Fibroblast of skin of left biceps (primary cell): ENCODE measurements at places on chromosomes 7 and 10.

DNA sequence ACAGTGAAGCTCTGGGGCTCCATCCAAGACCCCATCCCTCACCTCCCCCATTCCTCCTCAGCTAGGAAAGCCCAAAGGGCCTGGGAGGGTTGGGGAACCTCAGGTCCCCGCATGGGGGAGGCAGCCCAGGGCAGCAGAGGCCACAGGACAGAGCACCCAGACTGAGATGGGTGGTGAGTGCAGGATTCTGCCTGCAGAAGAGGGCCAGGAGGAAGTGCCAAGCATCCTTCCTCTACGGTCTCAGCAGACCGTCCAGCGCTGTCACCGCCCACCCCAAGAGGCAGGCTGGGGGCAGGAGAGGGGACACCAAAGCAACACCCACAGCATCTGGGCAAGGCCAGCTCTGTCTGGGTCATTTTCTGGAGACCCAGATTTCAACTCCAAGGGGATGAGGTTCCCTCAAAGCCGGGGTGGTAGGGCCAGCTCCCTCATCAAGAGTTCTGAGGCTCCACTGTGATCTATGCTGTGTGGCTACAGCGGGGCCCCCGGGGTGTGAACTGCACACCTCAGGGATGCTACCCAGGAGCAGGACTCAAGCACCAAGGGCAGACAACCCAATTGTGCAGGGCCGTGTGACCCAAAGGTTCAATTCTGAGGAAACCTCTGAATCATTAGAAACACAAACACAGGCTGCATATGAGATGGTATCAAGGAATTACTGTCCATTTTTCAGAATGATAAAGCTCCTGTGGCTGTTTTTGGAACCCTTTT is 46.8 kb downstream of the CAMK2B start:
- no peak for DNase-seq

GRCh38 chr10:99457813-99458212 is 27.4 kb upstream of the GOT1 start:
- peak; percentile 20 for DNase-seq

DNA sequence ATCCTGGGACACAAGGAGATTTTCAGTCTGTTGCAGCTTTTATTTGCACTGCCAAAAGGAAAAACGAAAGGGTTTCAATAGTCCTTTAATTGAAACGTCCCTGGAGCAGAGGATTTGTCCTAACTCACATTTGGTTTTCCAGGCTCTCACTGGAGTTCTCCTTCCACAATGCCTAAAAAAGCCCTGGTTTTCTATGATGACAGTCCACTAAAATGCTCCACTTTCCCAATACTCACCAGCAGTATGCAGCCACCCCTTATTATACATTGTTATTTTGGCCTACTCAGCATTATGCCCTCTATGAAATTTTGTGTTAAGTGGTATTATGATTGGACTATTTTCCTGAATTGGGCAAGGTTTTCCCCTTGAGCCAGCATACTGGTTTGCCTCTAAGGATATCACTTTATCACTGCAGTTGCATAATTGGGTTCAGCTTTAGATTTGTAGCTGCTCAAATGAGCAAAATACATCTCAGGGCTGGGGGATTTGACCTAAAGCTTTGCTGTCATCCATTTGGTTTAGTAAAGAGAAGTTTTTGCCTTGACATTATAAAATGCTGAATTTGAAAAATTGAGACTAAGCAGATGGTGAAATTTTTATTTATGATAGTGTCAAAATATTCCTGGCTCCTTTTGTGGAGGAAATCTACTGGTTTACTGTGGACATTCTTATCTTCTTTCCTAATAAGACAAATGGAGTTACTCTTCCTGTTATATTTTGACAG is 239.2 kb downstream of the RNLS start:
- DNase-seq = no peak

DNA sequence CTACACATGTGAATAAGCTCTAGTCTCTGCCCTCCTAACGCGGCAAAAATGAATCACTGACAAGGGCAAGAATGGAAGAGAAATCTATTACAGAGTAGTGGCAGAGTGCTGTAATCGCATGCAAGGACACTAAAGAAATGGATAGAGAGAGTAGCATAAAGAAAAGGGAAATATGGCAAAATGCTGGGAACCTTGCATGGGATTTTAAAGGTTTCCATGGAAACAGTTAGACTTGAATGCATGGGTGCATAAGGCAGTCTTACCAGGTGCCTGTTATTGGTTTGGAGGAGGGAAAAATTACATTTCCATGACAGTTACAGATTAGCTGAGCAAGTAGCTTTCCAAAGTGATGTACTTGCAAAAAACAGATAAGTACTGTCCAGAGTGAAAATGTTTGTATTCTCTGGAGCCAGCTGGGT is 233.4 kb downstream of the PTN start:
- no peak for DNase-seq

DNA sequence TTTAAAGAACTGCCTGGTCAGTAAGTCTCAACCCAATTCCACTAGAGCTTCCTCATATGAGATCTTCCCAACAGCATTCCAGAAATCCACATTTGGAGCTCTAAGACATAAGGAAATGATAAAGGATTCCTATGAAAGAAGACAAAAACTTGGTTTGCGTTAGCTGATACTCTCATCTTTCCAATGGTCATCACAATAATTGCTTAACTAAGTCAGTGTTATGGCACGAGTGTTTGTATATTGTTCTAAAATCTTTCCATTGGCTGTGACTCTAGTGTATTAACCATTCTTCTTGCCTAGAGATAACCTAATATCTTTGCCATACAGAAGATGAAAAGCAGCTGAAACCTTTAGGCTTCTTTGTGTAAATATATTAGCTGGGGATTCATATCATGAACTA is 289.0 kb downstream of the SNX13 start:
- DNase-seq = peak; percentile 52

GRCh38 chr10:31745612-31746376 is 182.8 kb downstream of the ARHGAP12 start:
- DNase-seq = peak; percentile 90

- no peak for DNase-seq
Observed at GRCh38 chr7:50761713-50762112, 21.0 kb downstream of the GRB10 start.

GRCh38 chr10:70757856-70758255 is 27.3 kb downstream of the TBATA start:
- no peak for DNase-seq

GRCh38 chr10:2047679-2048078 is 310.4 kb upstream of the ADARB2 start:
- DNase-seq = no peak

GRCh38 chr7:136919820-136920219 is 51.4 kb downstream of the CHRM2 start:
- no peak for DNase-seq

DNA sequence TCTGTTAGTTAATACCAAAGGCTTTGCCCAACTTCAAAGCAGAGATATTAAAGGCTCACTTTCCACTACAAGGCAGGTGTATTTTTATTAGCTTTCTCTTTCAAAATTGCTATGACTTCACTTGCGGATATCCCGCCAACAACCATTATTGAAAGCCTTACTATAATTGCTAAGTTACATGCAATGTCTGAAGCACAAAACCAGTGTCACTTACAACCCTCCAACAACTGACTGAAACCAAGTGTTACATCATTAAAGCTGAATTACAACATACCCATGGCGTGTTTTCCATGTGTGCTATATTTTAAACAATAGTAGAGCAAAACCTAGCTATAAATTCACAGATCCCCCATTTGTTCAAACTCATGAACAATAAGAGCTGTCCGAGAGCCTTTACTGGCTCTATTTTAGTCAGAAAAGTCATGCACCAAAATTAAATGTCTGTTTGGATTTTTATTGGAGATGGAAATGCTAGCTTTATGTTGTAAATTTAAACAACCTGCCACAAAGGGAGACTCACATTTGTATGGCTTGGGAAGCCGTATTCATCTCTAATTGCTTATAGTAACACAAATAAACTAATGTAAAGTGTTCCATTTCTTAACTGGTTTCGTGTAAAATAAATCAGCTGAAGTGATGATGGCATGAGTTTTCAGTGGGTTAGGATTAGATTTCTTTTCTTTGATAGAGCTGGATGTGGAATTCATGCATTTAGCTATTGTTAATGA is 227.1 kb downstream of the AGMO start:
- no peak for DNase-seq

- DNase-seq = no peak
Observed at GRCh38 chr10:47323636-47324296, 1.5 kb downstream of the GDF2 start.

- no peak for DNase-seq
Observed at GRCh38 chr10:79356104-79356503, 8.8 kb downstream of the PPIF start.

DNA sequence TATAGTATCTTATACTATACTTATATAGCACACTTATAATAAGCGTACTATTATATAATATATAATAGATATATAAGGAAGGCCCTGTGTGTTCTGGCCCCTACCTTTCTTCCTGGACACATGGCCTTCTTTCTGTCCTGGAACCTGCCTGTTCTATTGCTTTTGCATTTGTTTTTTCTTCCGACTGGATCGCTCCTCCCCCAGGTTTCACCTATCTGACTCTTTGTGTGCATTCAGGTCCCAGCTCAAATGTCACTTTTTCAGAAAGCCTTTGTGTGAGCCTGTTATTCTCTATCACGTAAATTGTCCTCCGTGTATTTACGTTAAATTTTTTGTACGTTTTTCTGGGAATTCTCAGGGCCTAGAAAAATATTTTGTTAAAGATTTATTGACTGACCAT is 2.9 kb upstream of the TRIM8 start:
- DNase-seq = no peak

DNA sequence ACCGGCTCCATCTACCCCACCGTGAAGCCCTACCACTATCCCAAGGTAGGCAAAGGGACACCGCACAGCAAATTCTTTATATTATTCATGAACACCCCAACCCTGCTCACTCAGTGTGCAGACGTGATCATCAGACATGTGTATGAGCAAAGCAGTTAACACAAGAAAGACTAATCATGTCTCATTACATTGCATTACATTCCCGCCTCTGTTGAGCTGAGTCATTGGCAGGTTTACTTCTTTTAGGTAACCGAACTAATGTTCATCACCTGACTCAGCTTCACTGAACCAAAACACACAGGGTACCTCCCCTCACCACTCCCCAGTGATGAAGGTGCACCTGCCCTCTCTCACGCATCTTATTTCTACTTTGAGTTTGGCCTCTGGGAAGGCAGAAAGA is 233.4 kb downstream of the PAXIP1 start:
- DNase-seq = no peak

DNA sequence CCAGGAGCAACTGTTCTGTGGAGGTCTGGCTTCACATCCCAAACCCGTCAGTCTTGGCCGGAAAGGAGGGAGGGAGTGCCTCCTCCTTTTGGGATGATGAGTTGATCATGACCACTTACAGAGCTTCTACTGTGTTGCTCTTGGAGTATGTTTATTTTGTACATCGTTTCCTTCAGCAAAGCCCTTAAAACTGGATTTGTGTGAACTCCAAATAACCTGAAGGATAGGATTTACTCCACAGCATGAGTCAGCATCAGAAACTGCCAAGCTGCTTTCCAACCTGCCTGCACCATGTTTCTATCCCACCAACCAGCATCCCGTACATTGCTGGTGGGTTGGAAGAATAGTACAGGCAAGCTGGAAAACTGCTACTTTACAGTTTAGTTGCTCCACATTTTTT is 3.5 kb downstream of the CCDC201 start:
- DNase-seq = no peak

DNA sequence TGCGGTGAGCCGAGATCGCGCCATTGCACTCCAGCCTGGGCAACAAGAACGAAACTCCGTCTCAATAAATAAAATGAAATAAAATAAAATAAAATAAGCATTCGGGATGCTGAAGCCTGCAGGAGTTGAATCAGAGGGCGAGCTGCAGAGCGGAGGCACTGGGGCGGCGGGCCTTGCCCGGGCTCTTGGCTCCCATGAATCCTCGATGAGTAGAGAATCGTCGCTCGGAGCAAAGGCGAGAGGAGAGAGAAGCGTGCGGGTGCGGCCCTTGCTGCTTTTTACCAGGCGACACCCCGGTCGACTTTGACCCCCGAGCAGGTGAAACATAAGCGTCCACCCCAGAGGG is 168.3 kb downstream of the UBE2H start:
- DNase-seq = no peak

- no peak for DNase-seq
Observed at GRCh38 chr10:18238870-18239485, 98.8 kb downstream of the CACNB2 start.

GRCh38 chr10:96598846-96599245 is 12.0 kb upstream of the TM9SF3 start:
- no peak for DNase-seq

- DNase-seq = no peak
Observed at GRCh38 chr10:30719832-30720231, 90.3 kb upstream of the LYZL2 start.

GRCh38 chr10:119658274-119658673 is 7.1 kb downstream of the BAG3 start:
- DNase-seq = no peak

DNA sequence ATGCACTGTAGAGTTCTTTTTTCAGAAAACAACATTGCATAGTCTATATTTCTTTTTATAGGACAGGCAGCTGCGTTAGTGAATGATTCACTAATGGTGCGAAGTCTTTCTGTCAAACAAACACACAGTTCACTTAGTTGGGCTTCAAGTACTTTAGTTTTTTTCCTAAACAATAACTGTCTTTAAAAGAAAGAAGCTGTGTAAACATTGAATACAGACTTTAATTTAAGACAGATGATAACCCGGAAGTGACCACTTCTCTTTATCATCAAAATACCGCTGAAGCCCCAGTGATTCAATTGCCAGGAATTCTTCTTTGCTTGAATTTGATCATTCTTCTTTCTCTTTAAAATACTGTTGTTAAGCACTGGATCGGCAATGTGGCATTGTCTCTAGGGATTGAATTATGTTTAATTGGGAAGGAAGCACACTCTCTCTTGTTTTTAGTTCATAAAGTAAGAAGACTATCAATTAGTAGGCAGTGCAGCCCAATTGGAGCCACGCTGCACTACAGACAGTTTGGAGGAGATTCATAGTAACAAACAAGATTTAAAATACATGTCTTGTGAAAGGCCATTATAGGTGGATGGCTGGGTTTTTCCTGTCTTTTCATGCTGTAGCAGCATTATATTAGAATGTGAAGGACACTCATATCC is 30.4 kb downstream of the CNTNAP2 start:
- peak; percentile 74 for DNase-seq

DNA sequence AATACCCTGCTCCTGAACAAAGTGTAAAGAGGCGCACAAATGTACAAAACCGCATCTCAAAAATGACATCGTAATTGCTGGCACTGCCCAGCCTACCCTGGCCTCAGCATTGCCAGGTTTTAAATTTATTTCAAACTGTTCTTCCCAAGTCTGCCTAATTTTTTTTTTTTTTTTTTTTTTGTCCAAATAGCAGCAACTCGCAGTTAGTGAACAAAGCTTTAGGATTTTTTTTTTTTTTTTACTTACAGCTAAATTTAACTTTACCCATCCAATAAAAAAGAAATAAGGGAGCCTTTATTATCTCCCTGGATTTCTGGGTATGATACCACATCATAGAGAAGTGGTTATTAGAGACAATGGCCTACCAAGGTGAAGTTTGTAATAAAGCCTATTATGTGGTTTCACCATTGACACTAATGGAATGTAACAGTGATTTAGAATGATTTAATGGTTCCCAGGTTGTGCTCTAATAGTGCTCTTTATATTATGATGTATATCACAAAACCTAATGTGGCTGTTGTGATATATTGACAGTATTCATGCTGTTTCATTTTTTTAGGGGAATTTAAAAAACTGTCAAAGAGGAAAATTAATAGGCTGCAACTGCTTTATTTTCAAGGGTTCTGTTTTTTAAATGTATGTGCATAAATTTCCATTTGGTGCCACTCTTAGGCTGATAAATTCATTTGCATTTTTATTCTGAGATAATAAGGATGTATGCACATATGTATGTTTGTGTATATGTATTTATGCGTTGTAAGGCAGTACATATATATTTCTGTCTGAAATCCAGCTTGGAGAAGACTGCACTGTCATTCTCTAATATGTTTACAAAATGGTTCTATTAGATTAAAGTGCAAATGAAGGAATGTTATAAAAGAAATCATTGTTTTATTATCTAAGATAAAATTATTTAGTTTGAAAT is 309.0 kb downstream of the TFEC start:
- DNase-seq = no peak
